ENCODE measurements at places on chromosomes 4 and X.

DNA sequence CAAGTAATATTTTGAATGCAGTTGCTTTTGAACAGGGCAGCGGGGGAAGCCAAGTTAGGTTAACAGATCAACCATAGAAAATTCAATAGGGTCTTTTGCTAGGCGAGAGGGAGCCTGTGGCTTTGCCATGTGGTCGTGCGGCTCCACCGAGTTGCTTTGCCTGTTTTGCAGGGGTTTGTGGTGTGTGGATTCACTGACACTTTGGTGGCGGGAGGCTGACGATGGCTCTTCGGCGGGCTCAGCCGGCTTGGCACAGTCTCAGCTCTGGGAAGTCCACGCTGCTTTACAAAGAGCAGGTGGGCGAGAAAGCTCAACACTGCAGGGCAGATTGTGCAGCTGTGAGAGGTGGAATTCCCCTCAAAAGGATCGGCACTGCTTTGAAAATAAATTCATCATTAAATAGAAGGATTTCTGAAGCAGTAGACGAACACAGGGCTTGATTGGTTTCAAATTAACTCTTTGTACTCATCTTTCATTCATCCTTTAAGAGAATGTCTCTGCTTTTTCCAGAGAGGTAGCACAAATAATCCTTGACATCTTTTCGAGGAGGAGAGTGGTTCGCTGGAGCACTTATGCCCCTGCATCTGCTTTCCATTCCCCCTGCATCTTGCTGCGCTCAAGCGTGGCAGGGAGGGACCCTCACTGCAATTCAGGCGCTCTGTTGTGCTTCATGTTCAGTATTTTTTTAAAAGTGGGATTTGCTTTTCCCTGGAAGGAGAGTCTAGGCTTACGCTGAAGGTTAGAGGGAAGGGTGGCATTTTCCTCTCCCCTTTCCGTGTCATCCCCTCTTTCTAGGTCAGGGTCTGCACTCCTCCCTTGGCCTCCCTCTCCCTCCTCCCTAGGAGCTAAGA is 201.8 kb upstream of the LEF1 start:
- peaks cover 41% of the 10 kb centered on the region for H3K27me3 ChIP-seq
- H3K4me1 ChIP-seq: peaks cover 48% of the 10 kb centered on the region
- peak overlapping the region; percentile 72 for H3K4me3 ChIP-seq
- H3K27ac ChIP-seq: peak overlapping the region; percentile 41

DNA sequence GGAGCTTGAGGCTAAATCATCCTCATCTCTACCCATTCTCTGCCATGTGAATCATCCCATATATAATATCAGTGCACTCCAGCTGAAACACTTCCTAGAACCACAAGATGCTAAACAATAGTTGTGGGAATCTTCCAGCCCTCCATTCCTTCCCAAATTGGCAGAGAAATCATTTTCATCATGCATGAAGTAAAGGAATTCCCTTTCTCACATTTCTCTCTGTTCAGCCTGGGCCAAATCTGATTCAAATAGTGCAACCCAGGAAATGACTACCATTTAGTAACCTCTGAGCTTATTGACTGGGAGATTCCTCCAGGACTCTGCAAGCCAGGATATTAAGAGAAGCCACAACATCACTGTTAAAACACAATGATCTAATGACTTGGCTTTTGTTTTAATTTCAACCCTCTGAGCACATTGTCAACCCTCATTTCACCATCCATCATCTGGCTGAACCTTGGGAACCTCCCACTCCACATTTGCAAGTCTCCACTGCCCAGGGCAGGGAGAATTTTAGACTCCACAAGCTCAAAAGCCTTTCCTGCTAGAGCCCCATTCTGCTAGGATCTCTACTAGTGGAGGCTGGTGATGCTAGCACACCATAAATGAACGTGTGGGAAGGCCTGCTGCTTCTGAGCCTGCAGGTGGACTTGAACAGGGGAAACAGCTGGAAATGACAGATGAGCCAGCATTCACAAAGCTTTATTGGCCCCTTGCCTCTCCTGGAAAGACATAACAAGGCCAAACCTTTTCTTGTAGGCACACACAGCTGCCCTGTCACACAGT is 133.9 kb downstream of the TET2 start:
- H3K27me3 ChIP-seq: no peaks in the 10 kb centered on the region
- DNase-seq: no peak
- H3K27ac ChIP-seq: no peak overlapping the region
- H3K4me1 ChIP-seq: no peaks in the 10 kb centered on the region
- H3K4me3 ChIP-seq: no peak overlapping the region

GRCh38 chr4:85783483-85783882 is 308.5 kb downstream of the ARHGAP24 start:
- H3K4me1 ChIP-seq: no peaks in the 10 kb centered on the region
- no peaks in the 10 kb centered on the region for H3K36me3 ChIP-seq
- H3K27ac ChIP-seq: no peak overlapping the region
- no peaks in the 10 kb centered on the region for H3K27me3 ChIP-seq
- DNase-seq: no peak
- no peak overlapping the region for H3K4me3 ChIP-seq

DNA sequence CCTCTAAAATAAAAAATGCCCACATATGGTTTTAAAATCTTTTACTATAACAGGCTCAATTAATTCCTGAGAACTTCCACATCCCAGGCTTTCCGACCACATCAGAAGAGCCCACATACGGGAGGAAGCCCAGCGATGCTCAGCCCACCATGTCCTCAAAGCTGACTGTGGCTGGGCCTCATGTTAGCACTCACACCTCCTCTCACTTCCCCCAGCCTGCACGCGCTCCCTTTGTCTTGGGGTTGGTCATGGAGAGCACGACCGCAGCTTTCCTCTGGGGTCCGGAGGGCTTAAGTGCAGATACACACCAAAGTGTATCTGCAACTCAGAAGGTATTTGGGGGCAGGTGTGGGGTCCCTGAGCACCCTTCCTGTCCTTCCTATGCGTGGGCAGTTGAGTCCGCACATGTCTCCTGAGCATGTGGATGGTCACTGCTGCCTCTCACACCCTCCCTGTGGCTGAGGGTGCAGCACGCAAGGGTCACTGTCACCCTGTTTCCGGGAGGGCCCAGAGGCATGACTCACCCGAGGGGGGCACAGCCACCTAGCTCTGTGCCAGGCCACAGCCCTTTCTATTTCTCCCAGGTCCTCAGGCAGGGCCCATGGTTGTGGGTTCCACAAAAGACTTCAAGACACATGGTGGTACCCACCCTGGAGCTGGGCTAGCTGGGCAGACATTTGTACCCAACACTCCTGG is 21.2 kb downstream of the WDR1 start:
- peaks cover 95% of the 10 kb centered on the region for H3K36me3 ChIP-seq
- peaks cover 95% of the 10 kb centered on the region for H3K4me1 ChIP-seq
- H3K27ac ChIP-seq: peak overlapping the region; percentile 91
- no peaks in the 10 kb centered on the region for H3K27me3 ChIP-seq
- H3K4me3 ChIP-seq: peak overlapping the region; percentile 58

DNA sequence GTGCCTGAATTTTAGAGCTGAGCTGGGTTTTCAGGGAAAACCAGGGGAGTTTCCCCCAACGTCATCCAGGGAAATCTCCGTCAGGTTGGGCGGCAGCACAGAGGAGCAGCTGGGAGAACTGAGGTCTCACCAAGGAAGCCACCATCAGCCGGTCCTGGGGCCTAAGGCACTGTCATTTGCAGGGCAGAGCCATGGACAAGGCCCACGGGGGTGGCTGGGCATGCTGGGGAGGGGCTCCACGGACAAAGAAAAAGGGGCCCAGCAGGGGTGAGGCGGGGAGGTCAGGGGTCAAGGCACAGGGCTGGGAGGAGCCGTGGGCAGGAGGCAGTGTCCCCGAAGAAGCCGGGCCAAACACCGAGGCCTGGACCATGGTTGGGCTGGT is 109.8 kb downstream of the HMX1 start:
- H3K4me1 ChIP-seq: no peaks in the 10 kb centered on the region
- no peak for DNase-seq
- H3K36me3 ChIP-seq: no peaks in the 10 kb centered on the region
- no peaks in the 10 kb centered on the region for H3K27me3 ChIP-seq
- H3K27ac ChIP-seq: no peak overlapping the region

DNA sequence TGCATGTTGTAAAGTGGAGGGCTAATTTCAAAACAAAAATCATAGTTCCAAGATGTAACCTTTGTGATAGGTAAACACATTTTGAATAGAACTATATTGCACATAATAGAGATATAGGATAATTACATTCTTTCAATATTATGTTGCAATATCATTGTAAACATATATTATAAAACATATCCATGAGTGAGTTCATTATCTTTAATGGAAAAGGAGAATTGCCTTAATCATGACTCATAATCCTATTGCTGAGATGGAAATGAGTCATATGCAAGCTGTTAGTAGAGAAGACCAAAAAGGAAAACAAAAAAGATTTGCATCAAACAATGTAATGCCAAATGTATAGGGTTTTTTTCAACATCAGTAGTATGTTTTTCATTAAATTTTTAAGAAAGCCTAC is 73.7 kb upstream of the WDR44 start:
- no peaks in the 10 kb centered on the region for H3K4me1 ChIP-seq
- DNase-seq: no peak
- H3K27me3 ChIP-seq: peaks cover 2% of the 10 kb centered on the region
- no peak overlapping the region for H3K27ac ChIP-seq

- H3K4me3 ChIP-seq: no peak overlapping the region
- H3K27me3 ChIP-seq: peaks cover 35% of the 10 kb centered on the region
- H3K27ac ChIP-seq: no peak overlapping the region
Measured at GRCh38 chr4:1402516-1403091, 3.6 kb downstream of the NKX1-1 start.

DNA sequence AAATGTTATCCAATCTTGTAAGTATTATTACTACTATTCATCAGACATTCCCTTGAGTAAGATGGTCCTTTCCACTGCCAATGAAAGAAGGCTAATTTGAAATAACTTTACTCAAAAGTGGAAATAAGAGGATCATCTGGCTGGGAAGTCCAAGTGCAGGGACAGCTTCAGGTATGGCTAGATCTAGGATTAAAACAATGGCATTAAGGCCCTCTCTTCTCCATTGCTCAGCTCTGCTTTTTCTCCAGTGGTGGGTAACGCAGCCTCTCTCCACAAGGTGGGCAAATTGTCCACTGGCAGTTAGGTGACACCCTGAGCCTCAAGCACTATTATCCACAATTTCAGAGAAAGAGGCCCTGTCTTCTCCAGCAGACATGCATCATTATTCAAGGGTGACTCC is 66.7 kb upstream of the PGM2 start:
- DNase-seq: no peak
- H3K4me1 ChIP-seq: peaks cover 8% of the 10 kb centered on the region
- H3K27ac ChIP-seq: no peak overlapping the region

DNA sequence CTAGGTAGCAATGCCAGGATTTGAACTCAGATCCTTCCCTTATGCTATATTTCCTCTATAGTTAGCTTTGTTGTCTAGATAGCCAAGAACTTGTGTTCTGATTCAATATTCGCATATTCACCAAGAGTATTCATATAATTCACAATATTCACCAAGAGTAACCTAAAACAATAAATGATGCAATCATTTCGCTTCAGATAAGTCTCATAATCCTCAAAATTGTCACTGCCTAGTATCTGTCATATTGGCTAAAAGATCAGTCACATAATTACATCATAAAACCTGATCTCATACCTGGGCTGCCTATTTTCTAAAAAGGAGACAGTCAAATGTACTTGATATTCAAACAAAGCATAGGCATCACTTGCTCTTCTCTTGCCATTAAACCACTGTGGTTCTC is 199.7 kb upstream of the CPEB2 start:
- H3K27me3 ChIP-seq: peaks cover 4% of the 10 kb centered on the region
- no peaks in the 10 kb centered on the region for H3K4me1 ChIP-seq
- no peaks in the 10 kb centered on the region for H3K36me3 ChIP-seq
